ENCODE measurements at places on chromosomes 4 and X.

DNA sequence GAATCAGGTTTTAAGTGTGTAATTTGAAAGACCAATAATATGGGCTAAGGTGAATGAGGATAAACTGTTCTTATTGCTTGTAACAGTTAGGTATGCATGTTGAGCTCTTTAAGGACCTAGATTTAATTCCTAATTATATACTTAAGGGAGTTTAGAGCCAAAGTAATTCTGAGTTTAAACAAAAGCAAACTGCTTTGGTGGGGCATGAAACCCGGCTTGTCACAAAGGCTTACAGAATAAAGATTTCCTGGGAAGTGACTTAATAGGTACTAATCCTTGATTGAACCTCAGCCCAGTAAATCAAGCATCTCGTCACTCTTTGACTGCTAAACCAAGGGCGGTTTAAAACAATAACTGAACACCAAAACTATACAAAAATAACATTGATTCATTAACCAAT is 1324.2 kb downstream of the RPA4 start:
- DNase-seq: no peak

DNA sequence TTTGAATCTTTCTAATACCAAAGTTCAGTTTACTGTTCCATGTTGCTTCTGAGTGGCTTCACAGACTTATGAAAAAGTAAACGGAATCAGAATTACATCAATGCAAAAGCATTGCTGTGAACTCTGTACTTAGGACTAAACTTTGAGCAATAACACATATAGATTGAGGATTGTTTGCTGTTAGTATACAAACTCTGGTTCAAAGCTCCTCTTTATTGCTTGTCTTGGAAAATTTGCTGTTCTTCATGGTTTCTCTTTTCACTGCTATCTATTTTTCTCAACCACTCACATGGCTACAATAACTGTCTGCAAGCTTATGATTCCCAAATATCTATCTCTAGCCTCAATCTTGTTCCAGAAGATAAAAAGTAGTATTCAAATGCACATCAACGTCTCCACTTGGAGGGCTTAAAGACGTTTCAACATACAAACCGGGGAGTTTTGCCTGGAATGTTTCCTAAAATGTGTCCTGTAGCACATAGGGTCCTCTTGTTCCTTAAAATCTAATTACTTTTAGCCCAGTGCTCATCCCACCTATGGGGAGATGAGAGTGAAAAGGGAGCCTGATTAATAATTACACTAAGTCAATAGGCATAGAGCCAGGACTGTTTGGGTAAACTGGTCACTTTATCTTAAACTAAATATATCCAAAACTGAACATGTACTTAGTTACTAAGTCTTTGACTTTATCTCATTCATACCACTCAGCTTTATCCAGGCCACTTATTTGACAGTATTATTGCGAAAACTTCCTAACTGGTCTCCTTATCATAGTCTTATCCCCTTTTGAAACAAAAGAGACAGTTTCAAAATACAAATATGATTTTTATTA is 3.6 kb upstream of the AFP start:
- DNase-seq: no peak

DNA sequence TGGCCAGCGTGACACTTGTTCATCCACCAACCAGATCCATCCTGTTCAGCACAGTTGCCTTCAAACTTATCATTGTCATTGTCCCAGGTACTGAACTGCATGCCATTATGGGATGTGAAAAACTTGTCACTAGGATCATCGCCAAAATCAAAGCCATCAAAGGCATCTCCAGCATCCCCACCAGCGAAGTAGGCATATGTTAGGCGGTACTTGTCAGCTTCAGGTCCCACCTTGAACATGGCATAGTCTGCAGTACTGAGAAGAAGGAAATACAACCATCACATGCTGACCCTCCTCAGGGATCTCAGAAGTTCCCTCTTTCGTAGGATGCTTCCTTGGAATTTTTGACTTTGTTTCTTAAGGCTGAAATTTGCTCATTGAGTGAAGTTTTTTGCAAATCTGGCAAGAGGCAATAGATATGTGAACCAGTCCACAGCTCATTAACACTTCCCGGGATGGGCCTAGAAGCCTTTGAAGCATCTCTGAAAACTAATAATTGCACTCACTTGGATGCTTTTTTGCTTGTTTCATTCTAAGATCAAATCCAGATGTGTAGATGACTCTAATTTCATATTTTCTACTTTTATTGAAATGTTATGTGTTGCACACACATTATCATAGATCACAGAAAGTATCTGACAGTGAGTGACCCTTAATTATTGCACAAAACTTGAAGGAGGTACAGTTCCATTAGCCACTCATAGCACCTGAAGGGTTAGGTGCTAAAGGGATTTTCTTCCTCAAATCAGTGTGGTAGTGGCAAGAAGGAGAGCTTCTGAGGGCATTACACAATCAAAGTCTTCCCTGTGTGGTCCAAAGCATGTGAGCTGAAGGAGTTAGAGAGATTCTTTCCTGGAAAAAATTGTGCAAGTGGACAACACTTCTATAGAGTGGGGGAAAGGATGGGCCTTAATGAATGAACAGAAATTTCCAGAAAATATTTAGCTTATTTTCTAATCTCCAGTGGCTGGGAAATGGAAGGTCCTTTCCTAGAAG is 5.4 kb downstream of the FGG start:
- DNase-seq: no peak

DNA sequence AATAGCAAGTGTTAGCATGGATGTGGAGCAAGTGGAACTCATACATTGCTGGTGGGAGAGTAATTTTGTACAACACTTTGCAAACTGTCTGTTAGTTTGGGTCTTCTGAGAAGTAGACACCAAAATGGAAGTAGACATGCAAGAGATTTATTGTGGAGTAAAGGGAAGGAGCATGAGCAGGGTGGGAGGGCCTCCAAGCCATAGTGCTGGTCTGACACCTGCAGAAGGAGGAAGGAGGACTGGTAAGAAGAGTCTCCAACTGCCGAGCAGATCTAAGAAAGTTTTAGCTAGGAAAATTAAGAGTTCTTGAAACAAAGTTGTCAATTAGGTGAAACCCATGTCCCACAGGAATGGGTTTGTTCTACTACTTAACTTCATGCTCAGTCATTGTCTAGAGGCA is 64.0 kb upstream of the DDIT4L start:
- DNase-seq: no peak

- DNase-seq: no peak
These were observed 459.7 kb upstream of the TRAM1L1 start for GRCh38 chr4:117545039-117545438.

- peak; percentile 31 for DNase-seq
These were observed 29.2 kb downstream of the HTT-AS start for GRCh38 chr4:3044870-3045819.

DNA sequence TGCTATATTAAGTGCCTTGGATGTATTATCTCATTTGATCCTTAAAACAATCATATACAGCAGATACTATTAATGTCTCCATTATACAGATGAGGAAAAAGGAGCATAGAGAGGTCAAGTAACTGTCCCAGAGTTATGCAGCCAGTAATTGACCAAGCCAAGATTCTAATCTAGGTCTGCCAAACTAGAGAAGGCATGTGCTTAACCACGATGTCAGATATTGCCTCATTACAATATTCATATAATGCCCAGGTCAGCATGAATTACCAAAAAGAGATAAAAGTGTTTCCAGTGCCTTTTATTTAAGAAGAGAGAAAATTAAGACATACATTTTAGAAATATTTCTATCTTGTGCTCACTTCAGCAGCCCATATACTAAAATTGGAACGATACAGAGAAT is 7.1 kb downstream of the ARHGEF6 start:
- DNase-seq: no peak

GRCh38 chr4:75069493-75070074 is 136.7 kb downstream of the PARM1 start:
- DNase-seq: no peak

GRCh38 chrX:112844250-112844649 is 3.6 kb upstream of the AMOT start:
- no peak for DNase-seq

DNA sequence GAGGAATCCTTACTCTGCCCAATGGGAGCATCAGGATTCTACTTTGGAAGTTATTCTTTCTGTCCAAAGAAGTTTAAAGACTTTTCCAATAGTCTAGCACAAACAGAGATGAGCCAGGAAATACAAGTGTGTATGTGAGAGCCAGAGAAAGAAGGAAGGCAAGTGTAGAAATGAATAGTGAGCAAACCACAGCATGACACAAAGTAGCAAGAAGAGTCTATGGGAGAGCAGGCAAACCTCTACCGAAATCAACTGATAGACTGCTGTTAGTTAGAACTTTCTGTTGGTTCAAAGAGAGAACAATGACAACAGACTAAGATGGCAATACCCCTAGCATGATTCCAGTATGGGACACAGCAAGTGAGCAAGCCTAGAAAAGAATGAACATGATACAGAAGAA is 16.1 kb upstream of the GPR34 start:
- DNase-seq: no peak

DNA sequence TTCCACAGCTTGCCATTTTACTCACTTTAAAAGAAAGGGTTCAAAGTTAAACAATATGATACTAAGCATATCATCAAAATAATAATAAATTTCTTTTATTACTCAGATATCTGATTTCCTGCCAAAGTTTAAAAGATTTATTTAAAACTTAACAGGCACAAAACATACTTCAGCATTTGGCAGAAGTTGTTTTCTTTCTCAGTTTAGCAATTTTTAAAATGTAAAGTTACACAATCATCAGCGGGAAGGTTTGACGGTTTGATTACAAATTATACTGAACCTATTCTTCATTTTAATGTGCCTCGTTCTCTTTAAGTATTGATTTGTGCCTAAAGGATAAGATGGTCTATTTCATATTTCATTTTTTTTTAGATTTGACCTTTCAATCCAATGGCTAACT is 227.2 kb downstream of the APBB2 start:
- DNase-seq: no peak

- DNase-seq: no peak
These were observed 9.8 kb downstream of the DGKQ start for GRCh38 chr4:963276-964225.

- no peak for DNase-seq
These were observed 74.6 kb upstream of the SPOCK3 start for GRCh38 chr4:167308876-167309275.

GRCh38 chrX:43313035-43313434 is 343.1 kb upstream of the MAOA start:
- DNase-seq: no peak

DNA sequence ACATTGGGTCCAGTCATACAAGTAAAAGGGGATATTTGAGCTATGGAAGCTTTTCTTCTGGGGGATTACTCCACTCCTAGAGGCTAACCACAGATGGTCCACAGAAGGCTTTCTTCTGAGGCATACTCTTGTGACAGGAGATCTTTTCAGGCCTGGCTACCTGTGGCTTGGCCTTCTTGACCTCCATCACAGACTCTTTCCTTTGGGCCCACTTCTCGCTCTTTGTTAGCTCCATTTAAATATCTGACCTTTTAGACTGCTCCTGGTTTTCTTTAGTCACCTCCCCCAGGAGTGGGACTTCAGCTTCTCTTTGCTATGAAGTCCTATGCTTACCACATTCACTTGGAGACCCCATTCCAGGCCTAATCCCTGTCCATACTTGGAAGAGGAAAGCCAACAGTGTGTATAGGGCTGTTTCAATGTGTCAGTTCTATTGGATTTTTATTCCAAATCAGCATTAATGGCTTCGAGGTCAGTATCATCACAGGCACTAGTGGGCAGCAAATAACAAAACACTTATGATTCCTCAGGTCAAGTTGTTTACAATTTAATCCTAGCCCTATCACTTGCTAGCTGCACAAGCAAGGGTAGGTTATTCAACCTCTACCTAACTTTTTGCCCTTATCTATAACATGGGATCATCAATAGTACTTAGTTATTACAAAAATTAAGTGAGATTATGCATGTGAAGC is 26.3 kb downstream of the GPC3 start:
- no peak for DNase-seq

DNA sequence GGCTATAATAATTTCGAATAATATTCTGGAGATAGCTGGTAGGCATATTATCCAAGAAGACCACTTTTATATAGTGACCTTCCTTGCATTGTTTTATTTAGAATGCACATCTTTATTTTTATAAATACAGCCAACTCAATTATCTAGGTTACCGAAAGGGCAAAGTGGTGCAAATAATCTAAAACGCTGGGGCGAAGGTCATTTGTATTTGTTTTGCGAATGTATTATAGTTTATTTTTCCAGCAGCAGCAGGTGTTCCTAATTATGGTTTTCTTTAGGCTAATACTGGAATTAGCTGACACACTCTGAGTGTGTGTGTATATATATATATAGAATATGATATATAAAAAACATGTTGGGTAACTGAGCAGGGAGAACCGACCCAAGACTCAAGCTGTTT is 48.1 kb upstream of the RAP2C start:
- DNase-seq: no peak

GRCh38 chrX:136147315-136147901 is at the start of gene FHL1:
TSS of gene FHL1 (plus strand) at chrX:136147533.
- no peak for DNase-seq

DNA sequence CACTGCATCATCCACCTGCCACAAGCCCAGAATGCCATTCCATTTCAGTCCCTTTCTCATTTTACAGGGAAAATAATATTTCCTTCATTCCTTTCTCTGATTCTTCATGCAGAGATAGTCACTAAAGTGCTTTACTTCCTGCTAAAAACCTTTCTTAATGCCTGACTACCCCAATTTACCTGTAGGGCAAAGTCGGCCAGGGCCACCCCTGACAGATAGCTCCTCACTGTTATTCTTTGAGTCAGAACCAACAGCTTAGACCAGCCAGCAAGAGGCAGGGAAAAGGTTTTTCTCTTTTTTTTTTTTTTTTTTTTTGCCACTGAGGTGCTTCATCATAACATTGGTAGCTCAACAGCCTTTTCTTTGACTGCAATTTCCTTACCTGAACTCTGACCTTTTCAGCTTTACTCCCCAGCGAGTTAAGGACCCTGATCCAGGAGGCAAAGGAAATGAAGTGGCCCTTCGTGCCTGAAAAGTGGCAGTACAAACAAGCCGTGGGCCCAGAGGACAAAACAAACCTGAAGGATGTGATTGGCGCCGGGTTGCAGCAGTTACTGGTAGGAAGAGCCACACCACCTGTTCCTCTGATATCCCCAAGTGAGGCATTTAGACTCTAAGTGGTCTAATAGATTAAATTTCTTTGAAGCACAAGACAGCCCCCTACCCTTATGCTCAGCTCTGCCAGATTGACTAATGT is 85.0 kb downstream of the ALPK1 start:
- no peak for DNase-seq

DNA sequence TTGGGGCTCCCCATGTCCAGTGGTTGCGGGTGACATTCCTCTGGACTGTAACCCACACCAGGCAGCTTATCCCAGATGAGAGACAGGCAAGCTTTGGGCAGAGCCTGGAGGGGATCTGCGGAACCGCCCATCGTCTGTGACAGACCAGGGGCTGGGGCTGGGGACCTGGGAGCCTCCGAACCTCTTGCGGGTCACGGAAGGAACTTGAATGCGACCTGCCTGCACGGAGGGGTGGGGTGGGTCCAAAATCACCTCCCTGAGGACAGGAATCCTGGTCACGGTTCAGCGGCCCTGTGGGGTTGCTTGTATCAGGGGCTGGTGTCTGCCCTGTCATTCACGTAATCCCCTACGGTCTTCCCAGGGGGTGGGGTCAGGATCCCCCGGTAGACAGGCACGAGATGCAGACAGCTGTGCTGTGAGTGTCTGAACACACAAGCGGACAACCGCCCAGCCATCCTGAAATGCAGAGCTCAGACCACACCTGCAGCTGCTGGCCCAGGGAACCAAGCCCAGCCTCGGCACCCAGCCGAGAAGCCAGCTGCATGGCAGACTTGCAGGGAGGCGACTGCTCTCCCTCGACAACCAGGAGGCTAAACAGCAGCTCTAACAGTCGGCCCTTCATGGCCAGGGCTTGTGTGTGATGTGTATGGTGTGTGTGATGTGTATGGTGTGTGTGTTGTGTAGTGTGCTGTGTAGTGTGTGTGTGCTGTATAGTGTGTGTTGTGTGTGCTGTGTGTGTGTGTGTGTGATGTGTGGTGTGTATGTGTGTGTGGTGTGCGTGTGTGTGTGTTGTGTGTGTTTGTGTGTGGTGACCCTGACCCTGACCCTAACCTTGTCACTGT is 105.9 kb upstream of the ADRA2C start:
- no peak for DNase-seq

Data from esophagus squamous epithelium (tissue), 5 donors.